Muscle of leg (tissue), 16 donors: ENCODE measurements at places on chromosomes 3 and 15. TPM values are rescaled to one million over a fixed set of nuclear protein-coding genes. Genes with fewer than 3 reads are reported as not detected.

GRCh38 chr3:186511245-186511644 lies 32.9 kb downstream of the CRYGS start:
- DNase-seq, result no peak

Gene TRPM1
- not detected for total RNA-seq

DNA sequence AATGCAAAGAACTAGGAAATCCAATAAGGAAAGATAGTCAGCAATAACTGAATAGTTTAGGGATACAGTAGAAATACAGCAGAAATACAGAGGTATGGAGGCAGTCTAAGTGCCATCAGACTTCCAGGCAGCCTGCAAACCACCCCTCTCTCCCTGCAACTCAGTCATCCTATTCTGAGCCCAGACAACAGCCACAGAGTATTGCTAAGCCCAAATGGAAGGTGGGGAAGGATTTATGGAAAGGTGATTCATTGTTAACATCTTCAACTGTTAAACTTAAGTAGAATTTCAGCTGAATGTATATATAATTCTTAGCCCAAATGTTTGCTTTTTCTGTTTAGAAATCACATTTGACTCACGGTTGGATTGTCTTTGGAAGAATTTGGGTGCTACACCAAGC lies 300.4 kb downstream of the RBMS3 start:
- DNase-seq, result no peak

DNA sequence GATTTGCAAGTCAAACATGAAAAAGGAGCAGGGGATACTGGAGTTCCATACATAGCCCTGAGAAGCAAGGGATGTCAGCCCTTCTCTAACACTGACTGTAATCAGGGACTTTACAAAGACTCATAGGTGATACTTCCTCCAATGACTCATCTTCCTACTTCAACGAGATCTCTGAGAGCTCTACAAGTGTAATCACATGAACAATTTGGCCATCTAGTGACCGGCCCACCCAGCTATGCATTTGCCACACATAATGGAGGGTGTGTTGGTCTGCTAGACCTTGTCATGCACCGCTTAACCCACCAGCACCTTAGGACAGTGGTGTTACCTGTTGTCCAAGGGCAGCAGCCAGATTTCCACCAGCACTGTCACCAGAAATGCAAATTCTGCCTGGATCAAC lies 75.3 kb downstream of the NCEH1 start:
- DNase-seq, result no peak

GRCh38 chr3:147157631-147158030 lies 248.7 kb downstream of the ZIC4 start:
- no peak for DNase-seq

- DNase-seq, result no peak
Observed at GRCh38 chr3:177238686-177239216, 41.5 kb upstream of the TBL1XR1 start.

GRCh38 chr3:143726727-143727126 lies 121.5 kb downstream of the SLC9A9 start:
- no peak for DNase-seq

Gene TM4SF1
- 43.4 TPM for total RNA-seq

GRCh38 chr15:36707884-36708435 lies 128.5 kb downstream of the CDIN1 start:
- no peak for DNase-seq

Gene GXYLT2
- 39.1 TPM for total RNA-seq

- peak; percentile 7 for DNase-seq
Observed at GRCh38 chr3:18027161-18027939, 284.9 kb upstream of the TBC1D5 start.

GRCh38 chr3:138032567-138032966 lies 22.6 kb downstream of the CLDN18 start:
- DNase-seq, result no peak

DNA sequence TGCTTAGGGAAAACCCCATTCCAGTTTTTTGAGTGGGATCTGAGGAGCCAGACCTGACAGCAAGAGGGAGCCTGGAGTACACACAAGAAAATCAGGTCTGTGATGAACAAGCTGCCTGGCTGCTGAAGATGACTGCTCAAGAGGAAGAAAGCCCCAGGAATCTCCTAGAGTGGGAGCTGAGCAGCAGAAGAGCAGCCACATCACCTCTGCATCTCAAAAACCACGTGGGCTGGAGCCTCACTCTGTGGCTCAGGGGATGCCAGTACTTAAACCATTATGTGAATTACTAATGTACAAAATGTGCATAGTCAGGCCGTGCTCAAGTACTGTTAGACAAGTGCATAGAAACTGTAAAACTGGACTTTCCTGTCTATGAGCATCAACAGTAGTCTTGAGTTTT lies 52.4 kb downstream of the SLC9A9 start:
- peak; percentile 54 for DNase-seq

DNA sequence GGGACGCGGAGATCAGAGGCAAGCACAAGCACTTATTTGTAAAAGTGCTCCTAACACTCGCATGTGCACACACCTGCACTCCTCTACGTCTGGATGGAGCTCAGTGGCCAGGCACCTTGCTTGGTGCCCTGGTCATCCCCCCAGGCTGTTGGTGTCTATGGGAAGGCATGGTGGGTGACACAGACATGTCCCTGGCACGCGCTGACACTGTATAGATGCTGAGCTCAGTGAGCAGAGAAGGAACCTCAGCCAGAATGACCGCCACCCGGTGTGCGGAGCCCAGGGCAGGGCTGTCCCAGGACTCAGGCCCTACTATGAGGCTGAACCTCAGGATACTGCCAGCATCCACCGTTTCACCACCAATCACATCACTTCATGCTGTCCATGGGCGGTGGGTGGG lies 64.5 kb downstream of the NIPA2 start:
- DNase-seq, result no peak

Gene AGBL1
- total RNA-seq, result 18.1 TPM

DNA sequence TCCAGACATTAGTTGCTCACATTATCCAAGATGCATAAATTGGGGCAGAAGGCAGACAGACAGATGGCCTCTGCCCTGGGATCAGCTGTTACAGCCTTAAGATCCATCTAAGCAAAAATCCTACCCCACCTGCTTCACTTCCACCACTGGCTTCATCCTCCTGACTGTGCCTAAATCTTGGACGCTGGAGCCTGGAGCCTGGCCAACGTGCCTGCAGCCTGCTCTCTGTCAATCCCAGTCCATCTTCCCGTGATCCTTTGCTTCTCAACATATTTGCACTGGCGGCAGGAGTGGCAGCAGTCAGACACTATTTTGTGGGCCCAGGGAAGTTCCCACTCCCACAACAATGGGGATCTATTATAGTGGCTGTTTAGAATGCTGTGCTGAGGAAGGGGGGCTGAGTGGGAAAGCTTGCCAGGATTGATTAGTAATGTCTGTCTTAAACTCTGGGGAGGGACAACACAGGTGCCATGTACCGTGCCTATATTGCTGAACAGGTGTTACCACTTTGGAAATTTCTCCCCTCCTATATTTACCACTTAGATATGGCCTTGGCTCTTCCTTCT lies 121.2 kb downstream of the MEGF11 start:
- DNase-seq, result no peak

- no peak for DNase-seq
Observed at GRCh38 chr3:115164374-115165221, 17.5 kb upstream of the ZBTB20 start.

Gene ZNF385D
- 10.6 TPM for total RNA-seq
